Stimulated activated CD8-positive, alpha-beta memory T cell treated with anti-CD3 and anti-CD28 coated beads, Interleukin-4, amount 100 ng/mL, for 24 hours (primary cell): ENCODE measurements at places on chromosomes 16 and 17.

GRCh38 chr17:61412143-61412859 lies 12.7 kb downstream of the TBX2 start:
- DNase-seq = peak; percentile 60

DNA sequence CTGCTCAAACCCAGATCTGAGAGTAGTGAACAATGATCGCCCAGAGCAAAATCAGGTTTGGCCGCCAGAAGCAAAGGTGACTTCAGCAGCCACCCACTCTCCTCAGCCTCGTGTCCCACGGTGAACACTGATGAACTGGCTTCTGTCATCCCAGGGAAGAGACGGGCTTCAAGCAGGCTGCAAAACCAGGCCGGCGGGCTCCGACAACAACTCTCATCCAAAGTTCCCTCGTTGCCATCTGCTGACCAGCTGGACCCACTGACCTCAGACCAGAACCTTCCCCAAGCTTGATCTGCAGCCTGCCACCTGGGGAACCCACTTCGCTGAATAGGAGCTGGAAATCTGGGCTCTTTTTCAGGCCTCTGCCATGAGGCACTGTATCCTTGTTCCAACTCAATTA lies 69.6 kb upstream of the MRTFB start:
- no peak for DNase-seq

DNA sequence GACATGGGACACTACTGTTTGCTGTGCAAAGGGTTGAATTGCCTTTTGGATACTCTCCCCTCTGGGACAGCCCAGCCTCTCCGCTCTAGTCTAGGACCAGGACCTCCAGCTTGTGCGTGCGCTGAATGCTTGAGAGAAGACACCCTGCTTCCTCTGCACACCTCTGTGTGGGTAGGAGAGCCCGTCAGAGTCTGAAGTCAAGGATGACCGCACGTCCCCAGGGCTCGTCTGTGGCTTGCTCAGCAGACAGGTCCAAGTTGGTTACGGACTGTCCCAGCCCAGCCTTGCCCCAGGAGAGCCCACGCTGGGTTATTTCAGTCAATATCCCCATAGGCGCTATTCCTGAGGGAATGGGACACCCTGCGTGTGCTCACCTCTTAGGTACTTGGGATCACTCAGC lies 3.7 kb downstream of the C16orf89 start:
- DNase-seq = no peak

- DNase-seq = no peak
Measured at GRCh38 chr16:23496821-23497542, 13.3 kb downstream of the GGA2 start.

GRCh38 chr17:77734371-77735080 lies 224.0 kb upstream of the TNRC6C start:
- no peak for DNase-seq

DNA sequence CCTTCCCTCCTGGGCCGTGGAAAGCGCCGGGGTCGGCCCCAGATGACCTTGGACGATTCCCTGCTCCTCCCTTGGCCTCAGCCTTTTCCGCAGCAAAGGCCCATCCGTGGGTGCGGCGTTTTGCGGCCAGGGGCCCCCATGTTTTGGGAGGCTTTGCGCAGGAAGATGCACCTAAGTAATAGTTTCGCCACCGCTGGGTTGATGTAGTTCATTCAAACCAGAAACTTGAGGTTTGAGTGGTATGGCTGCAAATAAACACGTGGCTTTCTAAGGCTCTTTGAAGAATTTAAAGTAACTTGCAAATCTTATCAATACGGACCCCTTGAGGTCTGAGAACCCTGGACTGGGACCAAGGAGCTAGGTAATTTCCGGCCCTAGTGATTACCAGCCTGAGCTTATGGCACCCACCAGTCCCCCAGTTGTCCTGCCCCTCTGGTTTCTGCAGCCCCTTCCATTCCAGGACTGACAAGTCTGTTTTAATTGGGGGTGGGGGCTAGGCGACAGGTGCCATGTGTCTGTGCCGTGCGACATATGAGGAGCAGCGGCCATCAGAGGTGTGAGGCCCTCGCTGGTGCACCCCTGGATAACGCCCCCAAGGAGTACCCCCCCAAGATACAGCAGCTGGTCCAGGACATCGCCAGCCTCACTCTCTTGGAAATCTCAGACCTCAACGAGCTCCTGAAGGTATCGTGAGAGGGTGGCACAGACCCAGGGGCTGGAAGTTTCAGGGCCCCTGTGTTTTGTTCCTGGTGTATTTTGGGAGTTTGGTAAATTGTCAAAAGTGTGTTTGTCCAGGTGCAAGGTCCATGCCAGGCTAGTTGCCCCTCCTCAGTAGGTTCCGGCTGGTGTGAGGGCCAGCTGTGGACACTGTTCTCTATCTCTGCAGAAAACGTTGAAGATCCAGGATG lies 834 bp downstream of the MRPL12 start:
- no peak for DNase-seq

DNA sequence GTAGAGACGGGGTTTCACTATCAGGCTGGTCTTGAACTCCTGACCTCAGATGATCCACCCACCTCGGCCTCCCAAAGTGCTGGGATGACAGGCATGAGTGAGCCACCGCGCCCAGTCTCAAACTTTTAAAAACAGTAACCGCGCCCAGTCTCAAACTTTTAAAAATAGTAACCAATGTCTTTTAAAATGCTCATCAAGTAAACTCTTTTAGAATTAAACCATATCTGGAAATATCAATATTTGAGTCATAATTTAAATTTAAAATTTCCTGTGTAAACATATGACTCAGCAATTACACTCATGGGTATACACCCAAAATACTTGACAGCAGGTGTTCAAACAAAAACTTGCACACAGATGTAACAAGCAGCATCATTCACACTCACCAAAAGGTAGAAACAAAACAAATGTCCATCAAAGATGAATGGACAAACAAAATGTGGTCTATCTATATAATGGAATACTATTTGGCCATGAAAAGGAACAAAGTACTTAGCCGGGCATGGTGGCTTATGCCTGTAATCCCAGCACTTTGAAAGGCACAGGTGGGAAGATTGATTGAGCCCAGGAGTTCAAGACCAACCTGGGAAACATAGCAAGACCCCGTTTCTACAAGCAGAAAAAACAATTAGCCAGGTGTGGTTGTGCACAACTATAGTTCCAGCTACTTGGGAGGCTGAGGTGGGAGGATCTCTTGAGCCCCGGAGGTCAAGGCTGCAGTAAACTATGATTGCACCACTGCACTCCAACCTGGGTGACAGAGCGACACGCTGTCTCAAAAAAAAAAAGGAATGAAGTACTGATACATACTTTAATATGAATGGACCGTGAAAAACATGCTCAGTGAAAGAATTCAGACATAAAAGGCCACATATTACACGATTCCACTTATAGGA lies 20.2 kb downstream of the ENPP7 start:
- no peak for DNase-seq

- DNase-seq = no peak
Measured at GRCh38 chr17:33977729-33978514, 277.2 kb upstream of the CCL2 start.

GRCh38 chr16:50172195-50172922 lies 19.3 kb downstream of the TENT4B start:
- no peak for DNase-seq

GRCh38 chr17:41870627-41871026 lies 5.4 kb upstream of the KLHL11 start:
- DNase-seq = no peak

GRCh38 chr16:78284957-78285434 lies 185.5 kb downstream of the WWOX start:
- DNase-seq = no peak

DNA sequence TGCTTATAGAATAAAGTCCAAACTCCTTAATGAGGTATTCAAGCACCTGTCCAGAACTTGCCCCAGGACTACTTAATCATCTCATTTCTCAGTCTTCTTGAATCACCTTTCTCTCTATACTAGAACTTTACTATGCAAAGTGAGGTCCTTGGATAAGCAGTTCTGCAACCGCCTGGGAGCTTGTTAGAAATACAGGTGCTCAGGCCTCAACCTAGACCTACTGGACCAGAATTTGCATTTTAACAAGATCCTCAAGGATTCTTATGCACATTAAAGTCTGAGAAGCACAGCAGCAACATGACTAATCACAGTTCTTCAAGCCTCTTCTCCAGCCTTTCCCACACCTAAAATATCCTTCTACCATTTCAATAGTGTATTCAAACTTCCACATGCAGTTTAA lies 61.7 kb downstream of the GRB7 start:
- no peak for DNase-seq

DNA sequence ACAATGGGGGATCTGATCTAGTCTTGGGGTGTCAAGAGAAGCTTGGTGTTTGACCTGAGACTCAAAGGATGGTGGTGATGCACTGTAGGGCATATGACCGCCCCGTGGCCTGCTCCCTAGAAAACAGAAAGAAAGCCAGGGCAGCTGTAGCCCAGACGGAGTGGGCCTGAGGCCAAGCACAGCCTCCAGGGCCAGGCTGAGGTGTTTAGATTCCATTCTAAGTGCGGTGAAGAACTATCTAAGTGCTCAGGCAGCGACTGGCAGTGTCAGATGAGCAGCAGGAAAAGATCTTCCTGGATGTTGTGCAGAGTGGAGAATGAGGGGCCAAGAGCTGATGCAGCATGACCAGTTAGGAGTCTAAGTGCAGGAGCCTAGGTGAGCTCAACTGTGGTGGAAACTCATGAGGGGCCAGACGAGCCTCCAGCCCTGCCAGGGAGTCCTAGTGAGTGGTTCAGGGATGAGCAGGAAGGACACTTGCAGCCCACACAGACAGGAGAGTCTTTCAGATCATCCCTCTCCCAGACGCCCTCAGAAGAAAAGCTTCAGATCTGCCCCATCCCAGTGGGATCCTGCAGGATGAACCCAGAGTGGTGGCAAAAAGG lies 314.2 kb upstream of the CCL2 start:
- DNase-seq = no peak

GRCh38 chr16:46649588-46650253 lies 28.5 kb upstream of the SHCBP1 start:
- DNase-seq = no peak

GRCh38 chr16:67673712-67674580 lies 7.3 kb downstream of the C16orf86 start:
- no peak for DNase-seq
